ENCODE measurements at places on chromosomes 3 and 15.
A peak's percentile ranks its signal among the peaks of the same experiment; 100 is the strongest.

DNA sequence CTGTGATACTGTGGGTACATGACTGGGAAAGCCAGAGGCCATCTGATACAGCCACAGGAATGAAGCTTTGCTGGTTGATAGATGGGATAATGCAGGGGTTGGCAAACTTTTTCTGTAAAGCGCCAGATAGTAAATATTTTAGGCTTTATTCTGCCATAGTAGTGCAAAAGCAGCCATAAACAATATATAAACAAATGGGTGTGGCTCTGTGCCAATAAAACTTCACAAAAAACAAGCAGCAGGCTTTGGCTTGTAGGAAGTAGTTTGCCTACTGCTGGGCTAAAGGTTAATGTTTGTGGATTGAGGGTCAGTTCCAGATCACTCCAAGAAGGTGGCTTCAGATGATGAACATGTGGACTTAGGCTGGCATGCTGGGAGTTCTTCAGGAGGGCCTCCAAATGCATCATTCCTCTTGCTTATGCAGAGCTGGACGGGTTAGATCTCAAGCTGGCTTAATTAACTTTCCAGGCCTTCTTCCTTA lies 305.7 kb downstream of the RPLP1 start:
- DNase-seq, result no peak

DNA sequence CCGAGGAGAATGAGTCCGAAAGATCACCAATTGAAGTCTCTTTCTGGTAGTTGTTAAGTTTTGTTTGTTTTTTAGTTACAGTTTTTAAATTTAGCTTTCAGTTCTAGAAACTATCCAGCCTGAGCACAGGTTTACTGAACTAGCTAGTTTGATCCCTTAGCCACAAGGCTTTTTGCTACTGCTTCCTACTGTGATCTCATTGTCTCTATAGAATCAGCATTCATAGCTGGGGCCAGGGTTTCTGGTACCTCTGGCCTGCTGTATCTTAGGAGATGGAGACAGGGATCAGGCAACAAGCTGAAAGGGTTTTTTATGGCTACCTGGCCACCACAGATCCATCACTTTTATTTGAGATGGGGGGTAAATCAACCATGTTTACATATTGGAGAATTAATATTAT lies 37.0 kb downstream of the GOLM2 start:
- no peak for DNase-seq

DNA sequence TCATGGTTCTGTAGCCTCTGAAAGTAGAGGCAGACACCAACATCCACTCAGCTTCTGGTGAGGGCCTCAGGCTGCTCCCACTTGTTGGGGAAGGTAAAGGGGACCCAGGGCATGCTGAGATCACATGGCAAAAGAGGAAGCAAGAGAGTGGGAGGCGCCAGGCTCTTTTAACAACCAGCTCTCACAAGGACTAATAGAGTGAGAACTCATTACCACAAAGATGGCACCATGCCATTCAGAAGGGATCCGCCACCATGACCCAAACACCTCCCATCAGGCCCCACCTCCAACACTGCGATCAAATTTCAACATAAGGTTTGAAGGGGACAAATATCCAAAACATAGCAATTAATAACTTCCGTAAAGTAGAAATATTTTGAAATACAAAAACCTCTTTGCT lies 192.3 kb downstream of the OCA2 start:
- DNase-seq, result peak; percentile 42

- no peak for DNase-seq
Measured at GRCh38 chr3:157498371-157498770, 4.8 kb downstream of the VEPH1 start.

- DNase-seq, result no peak
Measured at GRCh38 chr15:100061944-100062343, 279.8 kb downstream of the ADAMTS17 start.

DNA sequence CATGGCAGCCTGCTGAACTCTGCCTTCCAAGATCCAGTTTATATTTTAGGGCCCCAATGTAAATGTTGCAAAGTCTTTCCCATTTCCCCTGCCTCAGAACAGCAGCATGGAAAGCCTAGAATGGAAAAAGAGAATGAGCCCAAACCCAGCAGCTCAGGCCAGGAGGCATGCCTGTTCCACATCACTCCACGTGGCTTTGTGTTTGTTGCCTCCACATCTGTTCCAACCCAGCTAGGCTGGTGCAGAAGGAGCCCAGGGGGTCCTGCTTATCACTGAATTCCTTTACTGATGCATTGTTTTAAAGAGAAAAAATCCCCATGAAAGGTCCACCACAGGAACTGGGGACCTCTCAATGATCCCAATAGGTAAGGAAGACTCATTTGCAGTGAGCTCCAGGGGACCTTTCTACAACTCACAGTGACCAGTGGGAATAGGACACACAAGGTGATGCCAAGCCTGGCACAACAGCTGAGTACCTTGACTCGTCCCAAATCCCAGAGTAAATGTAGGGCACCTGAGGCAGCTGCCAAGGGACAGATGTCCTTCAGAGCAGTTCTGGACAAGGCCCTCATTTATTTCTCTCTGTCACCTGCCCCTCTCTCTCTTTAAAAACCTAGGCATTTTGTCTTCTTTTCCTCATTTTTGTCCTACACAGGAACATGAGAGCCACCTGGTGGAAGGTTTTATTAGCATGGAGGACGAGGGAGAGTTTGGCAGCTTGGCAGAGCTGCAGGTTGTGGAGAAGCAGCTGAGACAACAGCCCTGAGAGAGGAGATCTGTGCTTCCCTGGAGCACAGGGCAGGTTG lies 41.7 kb upstream of the ADAMTS17 start:
- DNase-seq, result peak; percentile 63

- DNase-seq, result peak; percentile 22
Measured at GRCh38 chr15:48423896-48424475, 92.8 kb downstream of the DUT start.

DNA sequence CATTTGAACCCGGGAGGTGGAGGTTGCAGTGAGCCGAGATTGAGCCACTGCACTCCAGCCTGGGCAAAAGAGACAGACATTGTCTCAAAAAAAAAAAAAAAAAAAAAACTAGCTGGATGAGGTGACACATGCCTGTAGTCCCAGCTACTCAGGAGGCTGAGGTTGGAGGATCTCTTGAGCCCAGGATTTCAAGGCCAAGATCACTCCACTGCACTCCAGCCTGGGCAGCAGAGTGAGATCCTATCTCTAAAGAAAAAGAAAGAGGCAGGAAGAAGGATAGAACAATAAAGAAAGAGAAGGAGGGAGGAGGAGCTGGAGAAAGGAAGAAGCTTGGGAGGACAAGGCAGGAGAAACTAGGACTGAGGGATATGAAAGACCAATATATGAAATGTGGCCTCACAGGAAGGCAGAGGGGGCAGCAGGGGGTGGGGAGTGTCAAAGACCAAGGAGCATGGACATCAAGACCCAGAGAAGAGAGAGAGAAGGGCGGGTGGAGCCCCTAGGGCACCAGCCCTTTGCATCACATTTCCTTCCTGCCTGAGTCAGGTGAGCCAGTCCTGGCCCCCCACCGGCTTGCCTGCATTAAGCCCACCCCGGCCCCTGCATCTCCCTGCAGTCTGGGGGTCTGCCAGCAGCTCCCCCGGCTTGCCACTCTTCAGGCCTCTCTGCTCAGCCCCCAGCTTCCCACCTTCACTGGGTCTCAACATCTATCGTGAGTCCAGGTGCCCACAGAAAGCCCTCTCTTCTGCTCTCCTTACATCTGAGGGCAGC lies 11.5 kb downstream of the IGDCC3 start:
- no peak for DNase-seq

DNA sequence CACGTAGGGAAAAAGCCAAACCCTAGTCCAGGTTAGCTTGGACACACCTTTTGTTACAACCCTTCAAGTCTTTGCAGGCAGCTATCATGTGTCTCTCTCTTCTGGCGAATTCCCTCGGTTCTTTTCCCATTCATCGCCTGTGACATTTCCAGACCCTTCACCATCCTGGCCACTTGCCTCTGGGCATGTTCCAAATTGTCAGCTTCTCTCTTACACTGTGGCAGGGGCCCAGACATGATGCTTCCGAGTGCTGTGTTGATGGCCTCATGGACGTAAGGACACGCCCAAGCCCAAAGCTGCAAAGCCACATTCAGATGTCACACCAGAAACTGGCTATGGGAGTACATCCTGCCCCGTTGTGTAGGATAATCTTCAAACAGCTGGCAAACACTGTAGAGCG lies 58.5 kb downstream of the ISG20 start:
- no peak for DNase-seq

DNA sequence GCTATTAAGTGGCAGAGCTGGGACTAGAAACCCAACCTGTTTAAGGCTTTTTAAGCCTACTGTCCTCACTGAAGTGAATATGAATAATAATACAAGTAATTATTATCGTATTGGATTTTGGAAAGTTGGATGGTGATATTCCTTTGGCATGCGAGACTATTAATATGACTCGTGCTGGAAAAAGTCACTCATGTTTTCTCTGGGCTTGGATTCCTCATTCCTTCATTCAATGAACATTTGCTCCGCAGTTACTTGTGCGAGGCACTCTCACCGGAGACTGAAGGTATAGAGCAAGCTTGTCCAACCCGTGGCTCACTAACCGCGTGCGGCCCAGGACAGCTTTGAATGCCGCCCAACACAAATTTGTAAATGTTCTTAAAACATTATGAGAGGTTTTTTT lies 694 bp downstream of the PLAAT1 start:
- DNase-seq, result no peak

DNA sequence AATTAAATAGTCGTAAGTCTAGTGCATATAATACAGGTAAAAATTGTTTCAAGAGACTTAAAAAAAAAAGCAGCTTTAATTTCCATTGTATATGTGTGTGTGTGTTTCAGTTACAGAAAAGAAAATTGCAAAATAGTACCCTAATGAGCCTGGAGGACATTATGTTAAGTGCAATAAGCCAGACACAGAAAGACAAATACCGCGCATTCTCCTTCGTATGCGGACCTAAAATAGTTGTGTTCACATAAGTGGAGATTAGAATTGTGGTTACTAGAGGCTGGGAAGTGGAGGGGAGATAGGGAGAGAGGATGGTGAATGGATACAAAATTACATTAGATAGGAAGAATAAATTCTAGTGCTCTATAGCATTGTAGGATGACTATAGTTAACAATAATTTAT lies 3.6 kb downstream of the MESD start:
- DNase-seq, result no peak

DNA sequence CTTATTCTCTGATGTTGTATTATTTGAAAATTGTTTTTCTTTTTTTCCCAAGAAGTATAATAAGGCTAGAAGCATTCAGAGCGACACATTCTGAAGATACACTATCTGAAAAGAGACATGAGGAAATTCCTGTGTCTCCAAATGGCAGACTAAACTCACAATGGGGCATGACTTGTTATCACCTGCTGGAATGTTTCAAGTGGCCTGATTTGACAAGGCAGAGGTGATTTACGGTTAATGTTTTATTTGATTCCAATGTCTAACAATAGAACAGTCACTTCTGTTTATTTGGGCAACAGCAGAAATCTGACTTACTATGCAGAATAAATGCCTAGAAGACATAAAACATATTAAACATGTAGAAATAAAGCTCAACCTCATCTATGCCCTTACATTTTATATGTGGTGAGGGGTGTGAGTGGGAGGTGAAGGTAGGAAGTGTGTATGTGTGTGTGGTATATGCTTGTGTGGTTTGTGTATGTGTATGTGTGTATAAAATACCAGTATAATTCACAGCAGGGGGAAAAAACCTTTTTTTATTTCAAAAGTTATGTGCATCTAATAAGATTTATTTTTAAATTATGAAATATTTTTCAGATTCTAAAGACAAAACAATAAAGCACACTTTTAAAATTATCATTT lies 1051.7 kb downstream of the ROBO2 start:
- DNase-seq, result no peak

- DNase-seq, result no peak
Measured at GRCh38 chr3:55483196-55484095, 3.7 kb downstream of the WNT5A start.

DNA sequence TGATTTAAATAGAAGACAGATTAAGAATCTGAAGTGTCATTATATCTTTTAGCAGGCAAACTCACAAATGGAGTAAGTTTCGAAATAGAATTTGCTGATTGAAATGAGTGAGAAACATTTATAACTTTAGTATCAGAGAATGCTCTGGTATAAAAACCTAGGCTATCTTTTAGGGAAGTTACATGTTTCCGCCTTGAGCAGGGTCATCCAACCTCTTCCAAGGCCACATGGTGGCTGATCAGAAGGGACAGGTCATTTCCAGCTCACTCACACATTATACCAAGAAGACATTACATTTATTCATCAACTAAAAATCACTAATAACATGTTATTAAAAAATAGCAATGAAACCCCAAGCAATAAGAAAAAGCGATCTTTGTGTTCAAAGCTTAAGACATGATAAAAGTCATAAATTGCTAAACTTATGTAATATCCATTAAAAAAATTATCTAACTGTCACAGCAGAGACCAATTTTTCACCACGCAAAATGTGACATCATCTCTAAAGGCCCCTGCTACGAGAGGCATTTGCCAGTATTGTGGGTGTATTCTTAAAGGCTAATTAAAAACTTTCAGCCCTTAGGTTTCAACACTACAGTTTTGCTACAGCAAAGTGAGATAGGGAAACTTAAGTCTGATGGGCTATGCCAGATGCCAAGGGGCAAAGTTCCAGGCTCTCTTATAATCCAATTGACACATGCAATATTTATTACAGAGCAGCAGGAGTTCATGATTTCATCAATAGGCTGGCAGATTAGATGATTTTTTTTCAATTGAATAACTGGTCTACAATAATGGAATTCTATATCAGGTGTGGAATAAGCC lies 240.4 kb upstream of the TBL1XR1 start:
- DNase-seq, result no peak

DNA sequence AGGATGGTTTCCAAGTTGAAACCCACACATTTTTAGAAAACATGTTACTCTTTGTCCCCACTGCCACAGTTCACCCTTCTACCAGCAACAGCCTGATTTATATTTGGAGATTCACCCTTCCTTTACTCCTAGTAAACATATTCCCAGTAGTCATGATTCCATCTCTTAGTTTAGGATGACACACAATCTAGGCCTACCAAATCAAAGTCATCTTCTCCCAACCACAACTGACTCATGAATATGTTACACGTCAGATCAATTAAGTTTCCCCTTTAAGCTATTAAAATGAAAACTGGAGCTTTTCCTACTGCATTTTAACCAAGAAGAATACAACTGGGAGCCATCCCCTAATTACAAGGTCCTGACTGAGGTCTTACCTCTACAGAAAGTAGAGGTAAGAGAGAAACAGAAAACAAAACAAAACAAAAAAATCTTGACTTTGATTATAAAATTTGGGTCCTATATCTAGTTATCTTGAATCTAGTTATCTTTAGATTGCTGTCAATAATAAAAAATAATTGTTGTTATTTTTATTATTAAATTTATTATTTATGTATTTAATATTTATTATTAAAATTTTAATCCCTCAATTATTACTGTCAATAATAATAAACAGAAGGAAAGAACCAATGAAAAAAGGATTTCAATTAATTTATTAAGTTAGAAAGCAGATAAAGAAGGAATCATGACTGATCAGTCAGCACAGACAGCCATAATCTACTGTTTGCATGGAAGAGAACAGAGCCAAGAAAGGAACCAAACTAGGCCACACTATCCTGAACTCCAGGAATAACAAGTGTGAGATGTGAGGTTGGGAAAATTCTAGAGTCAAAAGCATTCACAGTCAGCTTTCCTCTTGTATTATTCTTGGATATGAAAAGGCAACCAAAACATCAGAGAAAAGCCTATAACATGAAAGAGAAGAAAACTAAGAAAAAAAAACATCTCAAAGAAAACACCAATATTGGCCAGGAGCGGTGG lies 12.5 kb downstream of the DPH6 start:
- DNase-seq, result no peak

- peak; percentile 73 for DNase-seq
Measured at GRCh38 chr3:53577506-53577905, 83.1 kb downstream of the CACNA1D start.

- no peak for DNase-seq
Measured at GRCh38 chr3:190094160-190094718, 26.5 kb downstream of the P3H2 start.

GRCh38 chr3:101253396-101253795 lies 67.0 kb downstream of the IMPG2 start:
- DNase-seq, result no peak

All from NB4 (cell line).